ENCODE measurements at places on chromosomes 11 and 22.

DNA sequence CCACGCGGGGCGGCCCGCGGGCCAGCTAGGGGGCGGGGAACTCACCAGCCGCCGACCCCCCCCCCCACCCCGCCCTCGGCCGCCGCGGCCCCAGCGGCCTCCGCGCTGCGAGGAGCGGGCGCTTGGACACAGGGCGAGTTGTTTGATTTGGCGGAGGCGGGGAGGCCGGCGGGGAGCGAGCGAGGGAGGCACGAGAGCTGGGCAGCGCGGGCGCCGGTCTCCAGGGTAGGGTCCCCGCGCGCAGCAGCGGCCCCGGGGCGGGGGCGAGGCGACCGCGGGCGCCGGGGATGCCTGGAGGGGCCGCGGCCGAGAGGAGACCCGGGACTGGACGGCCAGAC lies 64.4 kb downstream of the NAV2 start:
- DNase-seq: no peak

DNA sequence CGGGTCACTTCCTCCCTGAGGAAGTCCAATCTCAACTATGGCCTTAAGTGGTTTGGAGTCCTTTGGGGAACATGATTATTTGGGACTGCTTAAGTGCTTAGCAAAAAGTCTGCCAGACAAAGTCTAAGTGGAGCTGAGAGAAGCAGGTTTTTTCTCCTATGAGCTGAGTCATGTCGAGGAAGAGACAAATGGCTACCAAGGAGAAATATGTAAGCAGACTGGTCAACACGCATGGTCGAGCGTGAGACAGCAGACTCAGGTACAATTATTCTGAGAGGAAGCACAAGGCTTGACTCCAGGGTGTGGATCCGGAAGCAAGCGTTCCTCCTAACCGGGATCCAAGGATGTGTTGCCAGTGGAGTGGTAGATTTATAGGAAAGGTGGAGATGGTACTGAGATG lies 30.6 kb downstream of the UBASH3B start:
- no peak for DNase-seq

GRCh38 chr11:1780700-1781592 lies 17.2 kb upstream of the CTSD start:
- no peak for DNase-seq

- DNase-seq: no peak
Observed at GRCh38 chr11:68164437-68164836, 43.2 kb upstream of the CHKA start.

GRCh38 chr11:125778728-125779127 lies at the start of gene PATE2:
Gene PATE2, minus strand, starts transcription at chr11:125778828. Its CDS starts 55 bp downstream, at chr11:125778773.
- DNase-seq: no peak

GRCh38 chr11:14588681-14589080 lies 54.9 kb upstream of the PDE3B start:
- no peak for DNase-seq

GRCh38 chr22:25509374-25509791 lies 55.1 kb upstream of the GRK3 start:
- no peak for DNase-seq

GRCh38 chr11:34366522-34366921 lies 8.7 kb upstream of the ABTB2 start:
- DNase-seq: no peak

DNA sequence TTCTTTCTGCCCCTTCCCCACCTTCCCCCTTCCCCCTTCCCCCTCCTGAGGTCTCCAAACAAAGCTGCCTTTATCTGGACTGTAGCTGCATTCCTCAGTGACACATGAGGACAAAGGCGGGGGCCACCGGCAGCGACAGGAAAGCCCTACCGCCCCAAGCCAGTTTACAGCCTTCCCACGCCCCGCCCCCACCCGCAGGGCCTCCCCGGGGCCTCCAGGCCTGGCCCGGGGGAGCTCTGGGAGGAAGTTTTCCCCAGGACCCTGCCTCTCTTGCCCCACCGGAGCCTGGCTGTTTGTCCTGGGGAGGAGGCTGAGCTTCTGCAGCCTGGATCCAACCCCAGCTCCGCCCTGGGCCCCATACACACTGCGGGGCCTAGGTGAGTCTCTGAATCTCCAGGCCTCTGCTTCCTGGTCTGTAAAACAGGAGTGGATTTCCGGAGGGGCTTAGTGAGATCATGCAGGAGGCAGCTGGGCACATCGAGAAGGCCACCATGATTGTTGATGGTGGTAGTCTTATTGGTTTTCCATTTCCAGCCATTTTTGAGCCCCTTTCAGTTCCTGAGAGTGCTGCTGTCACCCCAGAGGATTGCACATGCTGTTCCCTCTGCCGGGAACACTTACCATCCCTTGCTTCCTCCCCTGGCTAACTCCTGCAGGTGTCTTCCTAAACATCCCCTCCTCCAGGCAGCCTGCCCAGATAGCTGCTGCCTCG lies 130.7 kb downstream of the MN1 start:
- DNase-seq: no peak

GRCh38 chr22:50526108-50526833 lies 873 bp upstream of the SCO2 start:
- DNase-seq: peak; percentile 65

DNA sequence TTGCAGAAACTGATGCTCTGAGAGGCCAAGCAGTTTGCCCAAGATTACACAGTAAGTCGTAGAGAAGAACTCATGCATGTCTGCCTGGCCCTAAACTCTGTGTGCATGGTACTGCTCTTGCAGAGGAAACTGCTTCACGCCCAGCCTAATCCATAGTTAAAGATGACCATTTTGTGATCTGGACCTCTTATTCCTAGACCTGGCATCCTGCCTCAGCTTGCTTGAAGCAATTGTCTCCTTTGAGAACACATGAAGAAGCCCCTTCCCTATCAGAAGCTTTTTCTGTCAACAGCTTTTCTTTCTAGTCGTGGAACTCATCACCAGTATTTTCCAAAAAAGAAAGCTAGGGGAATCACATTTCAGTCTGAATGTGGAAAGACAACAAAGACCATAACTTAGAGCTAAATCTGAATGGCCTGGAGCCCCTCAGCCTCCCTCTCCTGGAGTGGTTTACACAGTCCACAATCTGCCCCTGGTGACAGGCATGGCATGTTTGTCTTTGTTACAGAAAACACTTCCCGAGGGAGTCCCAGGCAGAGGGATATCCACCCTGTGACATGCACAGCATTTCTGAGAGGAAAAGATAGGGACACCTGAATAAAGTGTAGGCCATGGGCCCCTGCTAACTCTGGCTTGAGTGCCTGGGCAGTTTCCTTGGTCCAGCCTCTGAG lies 2.9 kb upstream of the FZD4 start:
- no peak for DNase-seq

GRCh38 chr22:45149671-45150070 lies 14.1 kb upstream of the NUP50 start:
- DNase-seq: no peak

GRCh38 chr11:77467993-77468392 lies 5.9 kb downstream of the PAK1 start:
- DNase-seq: no peak

DNA sequence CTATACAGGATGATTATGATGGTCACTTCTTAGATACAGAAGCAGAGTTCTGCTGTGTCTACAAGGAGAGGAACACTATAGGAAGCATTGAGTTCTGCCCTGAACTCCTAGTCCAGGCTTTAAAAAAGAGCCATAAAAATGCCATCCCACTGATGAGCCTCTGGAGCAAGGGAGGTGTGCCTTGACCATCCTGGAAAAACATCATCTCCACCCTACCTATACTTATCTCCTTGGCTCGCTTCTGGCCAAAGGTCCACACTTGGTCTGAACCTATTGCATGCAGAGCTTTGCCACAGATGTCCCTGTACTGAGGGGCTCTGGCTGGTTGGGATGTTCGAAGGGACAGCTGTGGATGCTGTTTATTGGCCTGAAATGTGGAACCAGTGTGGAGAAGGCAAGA lies 4.3 kb upstream of the PEX26 start:
- no peak for DNase-seq

GRCh38 chr11:3224401-3225057 lies 5.9 kb upstream of the MRGPRG start:
- DNase-seq: no peak

DNA sequence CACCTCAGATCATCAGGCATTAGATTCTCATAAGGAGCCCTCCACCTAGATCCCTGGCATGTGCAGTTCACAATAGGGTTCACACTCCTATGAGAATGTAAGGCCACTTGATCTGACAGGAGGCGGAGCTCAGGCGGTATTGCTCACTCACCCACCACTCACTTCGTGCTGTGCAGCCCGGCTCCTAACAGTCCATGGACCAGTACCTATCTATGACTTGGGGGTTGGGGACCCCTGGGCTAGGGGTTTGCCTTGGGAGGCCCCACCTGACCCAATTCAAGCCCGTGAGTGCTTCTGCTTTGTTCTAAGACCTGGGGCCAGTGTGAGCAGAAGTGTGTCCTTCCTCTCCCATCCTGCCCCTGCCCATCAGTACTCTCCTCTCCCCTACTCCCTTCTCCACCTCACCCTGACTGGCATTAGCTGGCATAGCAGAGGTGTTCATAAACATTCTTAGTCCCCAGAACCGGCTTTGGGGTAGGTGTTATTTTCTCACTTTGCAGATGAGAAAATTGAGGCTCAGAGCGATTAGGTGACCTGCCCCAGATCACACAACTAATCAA lies 2.2 kb downstream of the APOC3 start:
- DNase-seq: no peak

DNA sequence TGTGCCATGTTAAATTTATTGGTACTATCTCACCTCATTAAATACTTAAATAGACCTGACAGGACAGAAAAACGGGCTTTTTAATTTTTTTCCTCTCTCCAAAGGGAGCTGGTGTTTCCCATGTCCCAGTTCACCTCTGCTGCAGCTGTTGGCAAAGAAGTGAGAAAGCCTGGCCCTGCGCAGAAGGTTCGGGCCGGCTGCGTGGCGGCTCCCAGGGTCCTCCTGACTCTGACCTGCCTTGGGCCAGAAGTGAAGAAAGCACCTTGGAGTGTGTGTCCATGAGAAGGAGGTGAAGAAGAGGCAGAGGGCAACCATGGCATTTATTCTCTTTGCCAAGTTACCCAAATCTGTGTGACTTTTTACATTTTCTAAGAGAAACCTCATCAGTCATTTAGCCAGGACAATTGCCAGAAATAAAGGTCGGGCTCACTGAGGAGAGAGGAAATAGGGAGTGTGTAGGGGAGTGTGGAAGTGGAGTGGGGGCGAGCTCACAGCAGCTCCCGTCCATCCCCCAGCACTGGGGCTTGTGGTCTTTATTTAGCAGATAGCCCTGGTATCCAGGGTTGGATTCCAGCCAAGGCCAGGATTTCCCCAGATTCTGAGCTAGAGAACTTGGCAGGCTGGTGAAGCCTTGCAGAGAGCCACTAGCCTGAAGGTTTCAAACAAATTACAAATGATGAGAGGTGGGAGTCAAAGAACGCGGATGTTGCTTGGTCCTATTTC lies 102.4 kb upstream of the CADM1 start:
- DNase-seq: no peak

GRCh38 chr11:3984896-3985295 lies 109.7 kb upstream of the RRM1 start:
- no peak for DNase-seq

DNA sequence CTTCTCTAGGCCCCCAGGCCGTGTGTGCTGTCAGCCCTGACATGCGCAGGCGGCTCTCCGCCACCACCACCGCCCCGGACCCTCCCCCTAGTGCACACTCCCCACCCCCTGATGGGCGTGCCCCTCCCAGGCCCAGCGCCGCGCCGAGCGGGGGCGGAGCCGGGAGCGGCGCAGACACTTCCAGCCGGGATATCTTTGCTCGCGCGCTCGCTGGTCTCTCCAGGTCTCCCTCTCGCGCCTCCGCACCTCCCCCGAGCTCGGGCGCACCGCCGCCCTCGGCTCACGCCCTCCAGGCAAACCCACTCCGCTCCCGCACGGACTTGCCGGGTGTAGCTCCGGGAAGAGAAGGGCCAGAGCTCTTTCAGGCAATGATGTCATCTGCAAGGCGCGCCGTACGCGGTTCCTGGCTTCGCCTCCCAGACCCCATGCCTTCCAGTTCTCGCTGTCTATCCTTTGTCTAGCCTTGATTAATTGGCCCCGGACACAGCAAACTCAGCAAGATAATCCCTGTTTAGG lies at the start of gene SCN3B:
SCN3B (minus strand) TSS at position 59 of the 516 bp plus-strand sequence. CDS start 823 bp downstream, outside the sequence.
- DNase-seq: no peak

GRCh38 chr11:99592266-99592665 lies 571.5 kb downstream of the CNTN5 start:
- DNase-seq: no peak

- DNase-seq: no peak
Observed at GRCh38 chr11:45622861-45623260, 42.6 kb downstream of the CHST1 start.

- DNase-seq: no peak
Observed at GRCh38 chr11:63705526-63705925, 24.2 kb downstream of the RTN3 start.

DNA sequence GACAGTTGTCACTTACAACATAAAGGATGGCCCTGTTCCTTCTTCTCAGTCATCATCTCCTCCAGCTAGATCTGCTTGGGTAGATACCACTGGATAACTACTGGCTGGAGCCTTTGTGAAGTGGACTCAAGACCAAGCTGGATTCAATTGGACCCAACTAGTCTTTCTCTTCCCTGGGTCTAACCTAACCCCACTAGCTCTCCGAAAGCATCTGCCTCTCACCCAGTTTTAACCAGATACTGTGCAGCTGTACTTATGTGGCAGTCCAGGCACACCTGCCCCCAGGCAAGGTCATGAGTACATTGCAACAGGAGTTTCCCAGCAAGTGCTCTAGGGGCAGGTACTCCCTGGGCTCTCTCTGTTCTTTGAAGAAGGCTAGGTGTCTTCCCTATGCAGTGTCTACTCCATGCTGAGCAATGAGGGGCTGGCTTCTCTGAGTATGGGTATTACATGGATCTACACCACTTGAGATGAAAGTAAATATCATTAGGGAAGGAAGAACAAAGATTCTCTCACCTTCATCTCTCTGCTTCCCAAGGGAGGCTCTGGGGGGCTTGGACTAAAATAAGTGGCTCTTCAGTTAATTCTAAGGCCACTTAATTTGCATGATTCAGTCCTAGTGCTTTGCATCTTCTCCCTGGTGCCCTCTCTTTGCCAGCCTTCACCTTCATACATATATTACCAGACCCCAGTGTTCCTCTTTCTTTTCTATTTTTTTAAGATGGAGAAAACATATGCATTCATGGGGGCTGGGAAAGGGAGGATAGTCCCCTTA lies 236.1 kb downstream of the NXPE2 start:
- DNase-seq: no peak

DNA sequence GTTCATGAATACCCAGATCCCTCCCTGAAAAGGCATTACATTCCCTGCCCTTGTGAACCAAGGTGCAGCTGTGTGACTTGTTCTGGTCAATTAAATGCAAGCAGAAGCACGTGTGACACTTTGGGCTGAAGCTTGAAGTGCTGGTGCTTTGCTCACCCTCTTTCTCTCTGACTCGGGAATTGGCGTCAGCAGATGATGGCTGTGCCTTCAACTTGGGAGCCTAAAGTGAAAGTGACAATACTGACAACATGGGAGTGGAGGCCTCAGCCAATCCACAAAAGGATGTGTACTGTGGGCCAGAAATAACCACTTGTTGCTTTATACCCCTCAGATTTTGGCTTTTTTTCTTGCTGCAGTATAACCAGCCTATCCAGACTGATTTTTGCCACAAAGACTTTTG lies 148.3 kb upstream of the THY1 start:
- DNase-seq: no peak

- no peak for DNase-seq
Observed at GRCh38 chr11:133078591-133079404, 453.5 kb downstream of the OPCML start.

GRCh38 chr11:5899534-5899933 lies 6.5 kb downstream of the OR52E5 start:
- DNase-seq: no peak
